ENCODE measurements at places on chromosomes 11 and 22.

GRCh38 chr11:121489823-121490222 is 37.1 kb upstream of the SORL1-AS1 start:
- DNase-seq, result no peak

GRCh38 chr11:43832536-43832935 is 48.1 kb upstream of the ALKBH3 start:
- DNase-seq, result no peak

- DNase-seq, result no peak
Measured at GRCh38 chr11:68298659-68299516, 13.5 kb upstream of the LRP5 start.

DNA sequence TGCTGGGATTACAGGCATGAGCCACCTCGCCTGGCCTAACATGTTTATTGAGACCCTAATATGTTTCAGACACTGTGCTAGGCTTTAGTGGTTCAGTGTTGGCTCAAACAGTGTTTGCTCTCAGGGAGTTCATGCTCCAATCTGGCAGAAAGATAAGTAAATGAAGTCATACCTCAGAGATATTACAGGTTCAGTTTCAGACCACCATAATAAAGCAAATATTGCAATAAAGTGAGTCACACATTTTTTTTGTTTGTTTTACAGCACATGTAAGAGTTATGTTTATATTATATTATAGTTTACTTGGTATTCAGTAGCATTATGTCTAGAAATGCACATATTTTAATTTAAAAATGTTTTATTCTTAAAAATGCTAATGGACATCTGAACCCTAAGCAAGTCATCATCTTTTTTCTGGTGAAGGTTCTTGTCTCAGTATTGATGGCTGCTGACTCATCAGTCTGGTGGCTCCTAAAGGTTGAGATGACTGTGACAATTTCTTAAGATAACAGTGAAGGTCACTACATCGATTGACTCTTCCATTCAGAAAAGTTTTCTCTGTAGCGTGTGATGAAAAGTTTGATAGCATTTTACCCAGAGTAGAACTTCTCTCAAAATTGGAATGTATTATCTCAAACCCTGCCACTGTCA is 243.0 kb upstream of the ANO5 start:
- no peak for DNase-seq

DNA sequence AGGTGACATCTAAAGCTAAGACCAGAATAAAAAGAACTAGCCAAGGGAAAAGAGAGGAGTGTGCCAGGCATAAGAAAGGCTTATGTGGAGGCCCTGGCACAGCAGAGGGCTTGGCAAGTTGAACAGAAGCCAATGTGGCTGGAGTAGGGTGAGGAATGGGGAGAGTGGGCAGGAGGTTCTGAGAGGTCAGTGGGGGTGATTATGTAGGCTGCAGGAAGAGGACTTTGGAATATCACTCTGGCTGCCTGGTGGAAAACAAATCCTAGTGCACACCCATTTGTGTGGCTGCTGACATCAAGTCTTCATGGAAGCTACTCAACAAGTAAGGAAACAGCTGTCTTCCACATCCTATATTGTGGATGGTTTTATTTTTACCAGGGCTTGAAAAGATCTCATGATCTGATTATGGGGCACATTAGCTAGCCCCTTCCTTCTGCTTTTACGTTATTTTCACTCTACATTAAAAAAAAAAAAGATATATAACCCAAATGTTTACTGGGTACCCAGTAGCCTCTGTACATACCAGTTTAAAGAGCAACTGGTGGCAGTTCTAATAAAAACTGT is 3.4 kb downstream of the MRPL16 start:
- no peak for DNase-seq

GRCh38 chr11:5831196-5831829 is 10.4 kb downstream of the OR52E6 start:
- no peak for DNase-seq

- DNase-seq, result no peak
Measured at GRCh38 chr11:64726867-64727530, 4.0 kb upstream of the NRXN2 start.

DNA sequence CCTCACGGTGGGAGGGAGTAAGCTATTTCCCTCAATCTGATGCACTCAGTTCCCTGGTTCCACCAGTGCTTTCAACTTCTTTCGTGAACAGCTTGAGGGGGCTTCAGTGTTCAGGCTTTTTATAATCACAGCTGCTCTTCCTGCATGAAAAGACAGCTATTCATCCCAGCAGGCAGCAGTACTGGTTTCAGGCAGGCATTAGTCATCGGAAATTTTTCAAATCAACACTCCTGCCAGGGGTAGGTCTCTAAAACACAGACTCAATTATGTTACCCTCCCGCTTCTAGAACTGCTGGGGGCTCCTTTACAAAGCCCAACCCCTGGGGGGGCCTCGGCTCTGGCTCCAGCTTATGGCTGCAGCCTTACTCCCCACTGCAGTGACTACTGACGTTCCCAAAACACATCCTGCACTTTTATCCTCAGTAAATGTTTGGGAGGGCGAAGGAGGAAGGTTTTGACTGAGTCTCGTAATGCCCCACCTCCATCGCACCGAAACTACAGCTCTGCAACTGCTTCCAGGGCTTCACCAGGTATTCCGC is 5.8 kb downstream of the POLDIP3 start:
- no peak for DNase-seq

DNA sequence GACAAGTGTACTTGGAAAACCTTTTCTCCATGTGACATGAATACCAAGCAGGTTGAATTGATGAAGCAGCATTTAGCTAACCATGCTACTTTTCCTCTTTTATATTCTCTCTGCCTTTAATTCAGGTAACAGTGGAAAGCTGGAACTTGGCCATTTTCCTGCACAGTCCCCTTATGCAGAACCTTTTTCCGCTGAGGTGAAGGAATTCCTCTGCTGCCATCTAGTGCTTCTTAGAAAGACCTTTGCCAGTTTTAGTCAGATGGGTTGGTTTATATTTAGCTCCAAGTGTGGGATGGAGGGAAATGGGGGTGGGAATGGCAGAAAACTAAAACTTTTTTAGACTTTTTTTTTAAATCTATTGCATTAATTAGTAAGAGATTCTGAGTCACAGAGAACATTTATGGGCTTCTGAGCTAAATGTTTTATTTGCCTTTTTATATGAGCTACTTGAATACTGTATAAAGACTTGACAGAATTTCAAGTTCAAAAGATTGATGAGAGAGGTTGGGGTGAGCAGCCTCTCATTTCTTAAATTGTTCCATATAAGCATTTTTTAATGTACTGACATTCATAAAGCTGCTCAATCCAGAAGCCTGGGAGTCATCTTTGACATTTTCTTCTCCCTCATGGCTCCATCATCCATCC is 153.9 kb upstream of the ZC3H12C start:
- DNase-seq, result peak; percentile 74

DNA sequence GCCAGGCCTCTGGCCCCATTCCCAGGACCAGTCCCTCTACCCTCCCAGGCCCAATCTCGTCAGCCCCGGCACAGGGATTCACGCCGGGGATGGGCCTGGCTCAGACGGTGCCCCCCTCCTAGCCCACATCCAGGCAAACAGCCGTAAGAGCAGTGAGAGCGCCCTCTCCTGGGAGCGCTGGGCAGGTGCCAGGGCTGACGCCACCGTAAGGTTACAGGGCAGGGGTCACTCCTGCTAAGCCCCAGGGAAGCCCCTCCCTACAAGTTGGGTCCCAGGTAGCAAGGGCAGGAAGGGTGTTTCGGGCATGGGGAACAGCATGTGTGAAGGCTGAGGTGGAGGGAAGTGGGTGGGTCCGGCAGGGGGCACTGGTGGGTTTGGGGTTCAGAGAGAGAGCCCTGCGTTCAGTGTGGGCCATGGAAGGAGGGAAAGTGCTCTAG is 19.2 kb upstream of the PPARA start:
- DNase-seq, result no peak

DNA sequence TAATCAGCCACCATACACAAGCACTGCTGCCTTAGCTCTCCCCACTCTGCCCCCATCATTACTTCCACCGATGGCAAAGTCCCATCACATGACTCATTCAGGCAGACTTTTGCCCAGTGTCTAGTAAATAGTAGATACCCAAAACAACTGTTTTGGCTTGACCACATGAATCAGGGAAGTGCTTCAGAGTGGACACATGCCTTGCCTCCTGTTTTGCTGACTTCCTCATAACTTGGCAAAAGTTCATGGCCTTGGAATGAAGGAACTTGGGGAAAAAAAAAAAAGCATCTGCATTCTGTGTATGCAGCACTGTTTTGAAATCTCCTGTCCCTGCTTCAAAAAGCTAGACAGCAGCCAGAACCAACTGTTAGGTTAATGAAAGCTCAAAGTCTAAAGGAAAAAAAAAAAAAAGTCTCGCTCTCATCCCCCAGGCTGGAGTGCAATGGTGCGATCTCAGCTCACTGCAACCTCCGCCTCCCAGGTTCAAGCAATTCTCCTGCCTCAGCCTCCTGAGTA is 335.3 kb downstream of the FAM181B start:
- no peak for DNase-seq

DNA sequence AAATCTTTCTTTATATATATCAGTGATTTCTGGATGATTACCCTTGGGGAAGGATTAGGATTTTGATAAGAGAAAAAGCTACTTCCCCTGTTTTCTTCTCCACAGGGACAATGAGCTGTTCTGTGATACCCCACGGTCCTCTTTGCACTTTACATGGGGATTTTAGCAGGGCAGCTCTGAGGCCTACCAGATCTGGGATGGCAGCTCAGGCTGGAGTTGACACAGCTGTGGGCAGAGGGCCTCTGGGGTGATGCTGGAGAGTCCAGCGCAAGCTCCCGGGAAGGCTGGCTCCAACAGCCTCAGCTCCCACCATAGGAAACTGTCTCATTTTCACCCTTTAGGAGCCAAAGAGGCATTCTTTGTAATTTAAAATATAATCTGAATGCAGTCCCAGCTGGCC is 383.8 kb upstream of the NARS2 start:
- no peak for DNase-seq

GRCh38 chr11:71336996-71337754 is 84.8 kb upstream of the SHANK2 start:
- DNase-seq, result no peak

DNA sequence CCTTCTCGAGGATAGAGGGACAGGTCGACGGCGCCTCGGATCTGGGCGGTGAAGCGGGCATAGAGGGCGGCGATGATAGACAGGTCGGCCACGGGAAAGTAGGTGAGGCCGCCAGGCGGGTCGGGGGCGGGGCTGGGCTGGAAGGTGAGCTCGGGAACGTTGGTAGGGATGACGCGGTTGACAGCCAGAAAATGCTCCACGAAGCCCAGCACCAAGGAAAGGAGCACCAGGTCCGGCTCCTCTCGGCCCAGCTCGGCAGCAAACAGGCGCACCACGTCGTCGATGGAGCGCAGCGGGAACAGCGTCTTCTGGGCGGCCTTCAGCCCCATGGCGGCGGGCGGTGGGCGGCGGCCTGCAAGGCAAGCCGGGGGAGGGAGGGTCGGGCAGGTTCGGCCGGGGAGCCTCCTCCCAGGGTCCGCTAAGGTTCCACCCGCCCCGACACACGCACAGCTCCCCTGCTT is 540 bp downstream of the MEN1 start:
- DNase-seq, result no peak

DNA sequence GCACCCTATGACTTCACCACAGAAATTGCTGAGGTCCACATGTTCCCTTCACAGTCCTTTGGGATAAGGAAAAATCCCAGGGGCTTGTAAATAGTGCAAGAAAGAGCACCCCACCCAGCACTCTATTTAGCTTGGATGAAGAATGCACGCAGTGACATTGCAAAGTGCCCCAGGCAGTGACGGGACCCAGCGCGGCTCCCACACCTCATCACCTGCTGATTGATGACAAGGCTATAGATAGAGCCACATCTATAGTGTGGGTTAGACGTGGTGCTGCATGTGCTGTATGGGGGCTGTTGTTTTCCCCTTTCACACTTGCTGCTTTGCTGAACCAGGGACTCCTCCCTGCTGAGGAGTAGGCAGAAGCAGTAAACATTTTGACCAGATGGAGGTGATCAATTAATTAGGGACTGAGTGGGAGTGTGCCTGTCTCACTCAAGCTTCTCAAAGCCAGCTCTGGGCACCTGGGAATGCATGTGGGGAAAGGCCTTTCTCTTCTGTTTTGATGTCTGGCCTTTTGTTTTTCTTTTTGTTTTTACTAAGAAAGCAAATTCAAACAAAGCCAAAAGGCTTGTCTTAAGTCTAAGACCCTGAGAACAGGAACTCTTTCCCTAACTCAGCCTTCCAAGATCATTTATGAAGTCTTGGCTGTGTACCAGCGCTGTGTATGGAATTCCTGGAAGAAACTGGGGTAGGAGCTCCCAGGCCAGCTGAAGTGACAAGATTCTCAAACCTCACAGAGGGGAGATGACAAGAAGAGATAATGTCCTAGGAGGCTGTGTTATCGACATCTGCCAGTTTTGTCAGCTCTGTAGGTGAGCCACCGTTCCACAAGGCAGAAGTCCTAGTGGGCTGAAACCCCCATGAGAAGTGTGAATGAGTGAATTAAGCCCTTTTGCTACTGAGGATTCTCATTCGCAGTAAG is 219.7 kb downstream of the BARX2 start:
- no peak for DNase-seq
